Left ventricle myocardium inferior (tissue), 1 donor: ENCODE measurements at places on chromosomes 4 and X. TPM values are rescaled to one million over a fixed set of nuclear protein-coding genes. Genes with fewer than 3 reads are reported as not detected.

- DNase-seq, result no peak
Measured at GRCh38 chr4:100805538-100805937, 287.7 kb upstream of the EMCN start.

The SPACA5 gene
- not detected for total RNA-seq

The NDNF gene
- 6.8 TPM for total RNA-seq

DNA sequence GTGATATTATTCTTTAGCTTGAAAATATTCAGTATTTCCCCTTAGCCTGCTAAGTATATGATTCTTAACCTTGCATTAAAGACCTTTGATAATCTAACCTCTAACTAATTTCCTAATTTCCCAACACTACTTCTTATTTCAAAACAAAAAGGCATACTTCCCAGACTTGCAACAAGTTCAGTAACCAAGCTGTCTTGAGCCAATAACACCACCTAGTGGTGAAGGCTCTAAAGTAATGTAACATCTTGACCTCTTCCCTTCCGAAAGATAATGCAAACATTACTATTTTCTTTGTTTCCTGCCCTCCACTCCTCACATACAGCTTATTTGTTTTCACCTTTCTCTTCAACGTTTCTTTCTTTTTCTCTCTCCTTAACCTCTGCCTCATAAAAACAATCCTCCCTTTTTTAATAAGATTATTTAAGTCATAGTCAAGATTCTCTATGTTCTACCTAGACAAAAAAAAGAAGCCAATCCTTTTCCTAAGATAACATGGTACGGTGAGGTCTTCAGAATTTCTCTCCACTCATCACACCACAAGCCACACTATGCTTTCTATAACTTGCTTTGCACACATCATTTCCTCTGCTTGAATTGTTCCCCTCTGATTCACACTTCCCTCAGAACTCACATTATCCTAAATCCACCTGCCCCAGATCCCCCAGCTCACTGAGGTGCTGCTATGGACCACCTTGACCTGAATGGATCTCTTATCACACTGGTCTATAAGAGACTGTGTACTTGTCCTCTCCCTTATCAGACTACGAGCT is 3.5 kb downstream of the FAT1 start:
- DNase-seq, result no peak

The MAP7D3 gene
- total RNA-seq, result 13.8 TPM

DNA sequence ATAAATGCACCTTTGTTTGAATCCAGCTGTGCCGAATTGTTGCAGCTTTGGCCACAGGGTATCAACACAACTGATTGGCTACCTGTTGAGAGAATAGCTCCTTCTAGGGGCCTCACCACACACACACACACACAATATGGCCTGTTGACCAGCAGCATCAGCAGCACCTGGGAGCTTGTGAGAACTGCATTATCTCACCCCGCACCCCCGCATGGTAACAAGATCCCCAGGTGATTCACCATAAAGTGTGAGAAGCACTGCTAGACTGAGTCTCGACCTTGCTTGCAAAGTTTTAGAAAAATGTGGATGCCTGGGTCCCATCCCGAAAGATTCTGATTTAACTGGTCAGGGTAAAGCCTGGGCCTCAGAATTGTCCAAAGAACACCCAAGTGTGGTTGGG is 176.9 kb upstream of the PRPS2 start:
- no peak for DNase-seq

The GPR143 gene
- total RNA-seq, result not detected
